ENCODE measurements at places on chromosomes 3 and 15. TPM values are rescaled to one million over a fixed set of nuclear protein-coding genes. Genes with fewer than 3 reads are reported as not detected.

DNA sequence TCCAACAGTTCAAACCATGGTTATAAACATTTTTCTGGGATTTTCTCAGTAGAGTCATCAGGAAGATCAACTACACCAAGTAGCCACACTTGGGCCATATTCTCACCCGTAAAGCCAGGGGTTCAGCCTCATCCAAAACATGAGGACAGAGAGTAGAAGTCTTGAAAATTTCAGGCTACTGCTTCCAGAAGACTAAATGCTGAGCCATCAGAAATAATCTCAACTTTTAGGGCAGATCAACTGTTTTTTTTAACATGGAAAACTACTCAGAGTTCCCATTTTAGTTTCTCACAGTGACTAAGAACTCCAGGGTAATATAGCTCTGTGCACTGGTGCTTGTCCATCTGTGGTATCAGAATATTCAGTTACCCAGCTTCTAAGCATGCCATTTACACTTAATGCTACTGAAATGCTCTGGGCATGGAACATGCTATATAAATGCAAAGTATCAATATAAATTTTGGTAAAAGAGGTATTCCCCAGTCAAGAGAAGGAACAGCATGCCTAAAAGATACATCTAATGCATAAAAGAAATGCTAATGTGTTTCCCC lies 300.1 kb upstream of the LRRN1 start:
- no peak for DNase-seq

GRCh38 chr3:192212979-192213378 lies 514.4 kb downstream of the FGF12 start:
- no peak for DNase-seq

GRCh38 chr3:190537146-190537545 lies 23.3 kb downstream of the IL1RAP start:
- DNase-seq, result no peak

GRCh38 chr3:13301286-13301987 lies 118.7 kb downstream of the NUP210 start:
- DNase-seq, result no peak

Gene CRYGS
- 1.2 TPM for total RNA-seq

Gene CCDC191
- total RNA-seq, result 3.9 TPM
